Fibroblast of skin of back (primary cell): ENCODE measurements at places on chromosomes 12 and 14.
A peak's percentile ranks its signal among the peaks of the same experiment; 100 is the strongest.

DNA sequence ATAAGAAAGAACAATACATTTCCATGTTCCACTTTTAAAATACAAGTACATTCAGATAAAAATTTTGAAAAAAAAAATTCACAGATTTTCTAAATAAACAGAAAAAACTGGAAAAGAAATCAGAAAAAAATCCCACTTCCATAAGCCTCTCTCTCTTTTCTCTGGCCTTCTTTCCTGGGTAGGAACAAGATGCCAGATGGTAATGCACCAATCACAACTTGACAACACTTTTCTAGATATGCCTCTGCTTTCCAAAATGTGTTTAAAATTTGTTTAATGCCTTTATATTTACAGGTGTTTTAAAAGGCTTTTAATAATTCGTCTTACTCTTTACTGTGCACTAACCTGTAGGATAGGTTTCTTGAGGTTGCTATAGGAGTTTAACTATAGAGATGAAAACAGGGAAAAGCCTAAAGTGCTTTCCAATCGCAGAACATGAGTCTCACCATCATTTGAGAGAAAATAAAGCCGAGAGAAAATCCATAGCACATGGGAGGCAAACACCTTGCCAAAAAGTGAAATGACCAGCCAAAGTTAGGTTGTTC lies 74.2 kb downstream of the TMTC1 start:
- DNase-seq: no peak

GRCh38 chr12:43162138-43162537 lies 389.9 kb downstream of the ADAMTS20 start:
- DNase-seq: no peak

- DNase-seq: no peak
These were observed 75.0 kb downstream of the PRMT8 start for GRCh38 chr12:3565985-3566384.

DNA sequence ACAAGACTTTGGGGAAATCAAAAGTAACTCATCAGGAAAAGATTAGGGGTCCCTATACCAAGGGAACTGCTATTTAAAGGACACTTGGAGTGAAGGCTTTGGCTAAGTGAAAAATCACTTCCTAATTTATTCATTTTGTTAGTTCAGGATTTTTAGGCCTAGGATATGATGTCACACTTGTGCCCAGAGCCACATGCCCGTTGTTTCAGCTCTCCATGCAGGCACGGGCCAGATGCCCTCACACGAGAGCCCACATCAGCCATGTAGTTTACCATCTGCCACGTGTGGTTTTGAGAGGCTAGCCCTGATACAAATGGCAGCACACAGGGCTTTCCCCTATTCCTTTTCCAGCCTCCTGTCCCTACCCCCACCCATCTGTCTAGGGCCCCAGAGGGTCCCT lies 11.9 kb upstream of the LRP1-AS start:
- no peak for DNase-seq

DNA sequence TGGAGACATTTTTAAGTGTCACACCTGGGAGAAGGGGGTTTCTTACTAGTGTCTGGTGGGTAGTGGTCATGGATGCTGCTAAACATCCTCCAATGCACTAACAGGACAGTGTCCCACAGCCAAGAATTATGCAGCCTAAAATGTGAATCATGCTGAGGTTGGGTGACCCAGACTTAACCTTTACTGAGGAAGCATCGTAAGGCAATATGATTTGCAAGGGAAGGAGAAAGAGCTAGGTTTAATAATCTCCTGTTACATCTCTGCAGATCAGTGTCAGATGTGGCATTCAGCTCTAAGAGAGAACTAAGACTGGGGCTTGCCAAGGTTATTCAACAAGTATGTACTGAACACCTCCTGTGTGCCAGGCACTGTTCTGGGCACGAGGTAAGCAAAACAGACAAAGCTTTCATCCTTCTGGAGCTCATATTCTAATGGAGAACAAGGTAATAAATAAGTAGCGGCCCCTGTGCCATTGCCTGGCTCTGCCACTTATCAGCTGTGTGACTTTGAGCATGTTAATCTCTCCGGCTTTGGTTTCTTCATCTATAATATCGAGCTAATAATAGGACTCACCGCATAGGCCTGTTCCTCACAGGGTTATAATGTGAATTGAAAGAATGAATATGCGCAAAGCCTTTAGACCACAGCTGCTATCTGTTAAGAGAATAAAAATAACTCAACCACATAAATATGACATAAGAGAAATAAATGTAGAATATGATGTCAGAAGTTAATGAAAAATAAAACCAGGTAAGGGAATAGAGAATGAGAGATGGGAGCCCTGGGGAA lies 13.5 kb upstream of the GOLGA5 start:
- peak; percentile 58 for DNase-seq

DNA sequence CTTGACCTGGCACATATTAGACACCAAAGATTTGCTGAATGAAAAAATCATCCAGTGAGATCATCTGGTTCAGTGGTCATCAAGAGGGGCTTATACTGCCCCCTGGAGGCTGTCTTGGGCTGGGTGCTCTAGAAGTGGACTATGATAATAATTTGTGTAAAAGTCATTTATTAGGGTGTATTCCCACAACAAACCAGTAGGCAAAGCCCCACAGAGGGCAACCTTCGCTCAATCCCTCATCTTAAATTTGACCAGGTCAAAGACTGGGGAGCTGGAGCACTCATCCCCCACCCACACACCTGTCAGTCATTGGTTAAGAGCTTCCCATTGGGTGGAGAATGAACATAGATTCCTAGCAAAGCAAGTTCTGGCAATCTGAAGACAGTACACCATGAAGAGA lies 20.0 kb upstream of the FICD start:
- peak; percentile 23 for DNase-seq

DNA sequence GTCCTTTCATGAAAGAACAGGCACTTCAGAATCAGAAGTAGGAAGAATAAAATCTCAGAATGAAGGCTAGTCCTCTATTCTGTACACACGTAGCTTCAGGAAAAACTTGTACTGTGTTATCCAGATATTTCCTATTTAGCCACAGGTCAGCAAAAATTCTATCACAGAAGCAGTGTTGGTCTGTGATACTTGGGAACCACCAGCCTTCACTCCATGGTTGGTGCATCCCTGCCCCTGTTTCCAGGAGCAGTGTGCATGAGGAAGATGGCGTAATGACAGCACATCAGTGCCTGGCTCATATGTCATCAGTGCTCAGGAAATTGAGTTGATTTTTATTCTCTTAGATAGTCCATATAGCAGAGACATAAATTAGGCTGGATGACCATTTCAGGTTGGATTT lies 87.7 kb downstream of the SAMD4A start:
- DNase-seq: no peak

DNA sequence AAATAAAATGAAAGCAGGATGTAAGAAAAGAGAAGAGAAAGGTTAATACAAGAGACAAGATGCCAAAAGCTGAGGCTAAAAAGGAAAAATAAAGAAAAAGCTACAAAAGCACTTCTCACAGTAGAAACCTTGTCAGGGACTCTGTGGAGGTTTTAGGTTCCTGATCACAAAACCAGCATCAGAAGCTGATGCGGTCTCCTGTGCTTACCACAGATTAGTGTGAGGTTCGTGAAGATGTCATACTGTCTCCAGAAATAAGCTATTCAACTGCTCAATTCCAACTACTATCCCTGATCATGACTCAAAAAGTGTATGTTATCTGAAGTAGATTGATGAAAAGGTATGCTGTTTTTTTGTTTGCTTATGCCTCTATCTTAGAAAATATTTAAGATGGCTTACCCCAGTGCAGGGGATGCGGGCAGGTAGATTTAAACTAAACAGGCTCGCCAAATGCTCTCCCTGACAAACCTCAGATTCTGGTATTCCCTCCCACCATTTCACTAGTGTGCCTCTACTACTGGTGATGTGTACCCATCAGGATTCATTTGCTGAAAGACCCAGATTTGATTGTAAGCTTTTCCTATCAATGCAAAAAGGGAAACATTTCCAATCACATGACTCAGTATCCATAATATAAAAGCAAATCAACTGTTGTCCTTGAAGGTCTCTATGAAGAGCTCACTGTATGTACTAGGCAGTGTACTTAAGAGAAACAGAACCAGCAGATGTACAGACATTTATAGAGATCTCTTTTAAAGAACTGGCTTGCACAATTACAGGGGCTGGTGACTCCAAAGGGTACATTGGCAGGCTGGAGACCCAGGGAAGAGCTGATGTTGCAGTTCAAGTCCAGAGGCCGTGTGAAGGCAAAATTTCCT lies 169.5 kb upstream of the FOXN3 start:
- no peak for DNase-seq

DNA sequence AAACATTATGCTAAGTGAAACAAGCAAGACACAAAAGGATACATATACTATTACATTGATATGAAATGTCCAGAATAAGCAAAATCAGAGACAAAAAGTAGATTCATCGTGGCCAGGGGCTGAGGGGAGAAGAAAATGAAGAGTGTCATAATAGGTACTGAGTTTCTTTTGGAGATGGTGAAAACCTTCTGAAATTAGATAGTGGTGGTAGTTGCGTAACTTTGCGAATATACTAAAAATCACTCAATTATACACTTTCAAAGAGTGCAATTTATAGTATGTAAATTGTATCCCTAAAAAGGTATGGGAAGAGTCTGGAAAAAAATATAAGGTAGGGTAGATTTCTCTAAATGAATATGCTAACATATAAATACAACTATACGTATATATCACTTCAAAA lies 22.2 kb downstream of the KANSL2 start:
- DNase-seq: no peak

- DNase-seq: no peak
These were observed 238.1 kb downstream of the SLC2A13 start for GRCh38 chr12:39867631-39868327.

DNA sequence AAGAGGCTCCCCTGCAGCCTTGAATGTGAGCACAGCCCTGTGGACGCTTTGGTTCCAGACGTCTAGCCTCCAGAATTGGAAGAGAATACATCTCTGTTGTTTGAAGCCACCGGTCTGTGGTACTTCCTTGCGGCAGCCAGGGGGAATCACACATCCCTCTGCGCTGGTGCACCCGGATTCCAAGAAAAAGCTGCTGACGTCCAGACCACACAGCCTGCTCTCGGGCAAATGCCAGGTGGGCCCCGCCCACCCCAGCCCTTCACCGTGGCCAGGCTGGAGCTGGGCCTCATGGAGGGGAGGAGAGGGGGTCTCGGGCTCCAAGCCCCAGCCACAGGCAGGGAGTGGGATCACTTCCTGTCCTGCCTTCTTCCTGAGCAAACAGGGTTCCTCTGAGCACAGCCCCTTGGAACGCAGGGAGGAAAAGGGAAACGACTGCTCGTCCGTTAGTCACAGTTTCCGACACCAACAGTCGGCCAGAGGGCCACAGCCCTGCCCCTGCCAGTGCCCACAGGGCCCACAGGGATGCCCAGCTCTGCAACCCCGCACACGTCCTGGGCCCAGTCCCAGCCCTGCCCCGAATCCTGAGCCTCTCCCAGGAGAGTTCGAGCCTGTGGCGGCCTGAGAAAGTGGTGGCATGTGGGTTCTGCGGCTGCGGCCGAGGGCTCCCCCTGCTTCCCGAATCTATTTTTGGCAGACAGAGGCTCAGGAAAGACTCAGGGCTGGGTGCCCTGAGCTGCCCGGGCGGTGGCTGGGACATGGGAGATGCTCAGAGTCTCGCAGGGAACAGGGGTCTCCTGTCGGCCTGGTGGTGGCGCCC lies 85.3 kb downstream of the RFLNA start:
- DNase-seq: peak; percentile 96

GRCh38 chr12:3035815-3036702 lies 41.1 kb upstream of the TSPAN9 start:
- no peak for DNase-seq

DNA sequence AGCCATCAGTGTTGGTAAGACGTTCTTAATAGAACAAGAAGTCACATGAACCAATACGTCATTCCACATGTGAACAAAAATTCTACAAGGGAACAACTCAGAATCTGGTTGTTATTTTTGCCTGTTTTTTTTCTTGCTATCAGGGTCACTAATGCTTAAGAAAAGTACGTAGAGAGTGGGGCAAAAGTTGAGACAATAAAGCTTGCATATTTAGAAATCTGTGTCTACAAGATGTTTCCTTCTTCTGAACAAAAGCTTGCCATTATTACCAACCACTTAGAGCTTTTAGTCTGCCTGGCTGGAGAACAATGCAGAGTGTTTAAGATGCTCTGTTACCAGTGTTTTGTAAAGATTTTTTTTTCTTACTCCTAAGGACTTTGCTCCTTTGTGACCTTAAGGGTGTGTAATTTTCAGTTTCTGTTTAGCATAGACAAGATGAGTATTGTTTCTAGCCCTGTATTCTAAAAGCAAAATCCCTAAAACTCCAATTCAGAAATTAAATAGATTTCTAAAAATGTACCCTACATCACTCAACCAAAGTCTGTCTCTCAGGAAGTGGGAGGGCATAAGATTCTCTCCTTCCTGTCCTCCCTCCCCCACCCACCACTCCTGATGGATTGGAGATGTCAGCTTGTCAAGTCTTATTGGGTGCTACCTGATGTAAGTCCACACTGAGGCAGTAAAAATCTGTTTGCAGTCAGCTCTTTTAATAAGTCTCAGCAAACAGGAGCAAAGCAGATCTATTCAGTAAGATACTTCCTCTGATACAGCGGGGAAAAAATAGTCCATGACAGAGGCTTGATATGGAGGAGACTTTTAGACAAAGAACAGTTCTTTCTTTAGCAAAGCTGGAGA lies 267.6 kb downstream of the GRIN2B start:
- DNase-seq: no peak

GRCh38 chr12:62933220-62933601 lies 1.7 kb downstream of the PPM1H start:
- DNase-seq: no peak

DNA sequence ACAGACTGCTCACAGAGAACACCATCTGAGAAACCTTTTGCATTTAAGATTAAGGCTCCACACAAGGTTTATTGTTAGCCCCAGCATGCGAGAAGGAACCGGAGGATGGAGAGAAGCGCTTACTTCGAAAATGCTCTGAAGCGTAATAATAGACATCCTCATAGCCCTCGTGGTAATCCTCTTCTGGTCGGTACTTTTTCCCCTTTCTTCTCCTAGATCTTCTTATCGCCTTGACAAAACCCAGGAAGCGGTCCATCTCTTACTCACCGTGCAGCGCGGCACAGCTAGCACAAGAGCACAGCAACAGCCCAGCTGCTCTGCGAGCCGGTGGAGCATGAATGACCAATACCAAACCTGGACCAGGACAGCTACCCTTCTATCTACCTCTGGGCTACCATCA lies 125.1 kb upstream of the GRIP1 start:
- no peak for DNase-seq

DNA sequence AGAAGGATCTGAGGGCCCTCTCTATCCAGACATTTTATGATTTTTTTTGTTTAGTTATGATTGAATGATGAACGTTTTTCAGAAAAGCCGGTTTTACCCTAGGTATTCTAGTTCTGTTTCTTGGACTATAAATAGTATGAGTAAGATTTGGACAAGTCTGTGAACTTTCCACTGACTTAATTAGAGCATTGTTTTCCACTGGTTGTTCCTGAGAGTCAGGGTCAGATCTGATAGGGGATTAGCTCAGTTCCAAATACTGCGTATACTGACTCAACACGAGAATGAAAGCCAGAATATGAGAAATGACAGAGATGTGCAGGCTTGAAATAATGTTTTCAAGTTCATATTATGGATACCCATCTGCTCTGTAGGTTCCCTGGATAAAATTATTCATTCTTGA lies 361.6 kb downstream of the AEBP2 start:
- DNase-seq: no peak
